ENCODE measurements at places on chromosomes 6 and 20. TPM values are rescaled to one million over a fixed set of nuclear protein-coding genes. Genes with fewer than 3 reads are reported as not detected.

PRL gene
- 0.67 TPM for polyA plus RNA-seq

CEP57L1 gene
- polyA plus RNA-seq = 18.5 TPM

ARMC2 gene
- polyA plus RNA-seq = 5.8 TPM

GJA10 gene
- polyA plus RNA-seq = not detected

ADA gene
- polyA plus RNA-seq = 6.0 TPM

SLC17A4 gene
- not detected for polyA plus RNA-seq

CYP39A1 gene
- 1.5 TPM for polyA plus RNA-seq

ECT2L gene
- 0.17 TPM for polyA plus RNA-seq

MUC22 gene
- polyA plus RNA-seq = not detected

GPX5 gene
- polyA plus RNA-seq = not detected

TMEM244 gene
- not detected for polyA plus RNA-seq

CNPY3 gene
- 29.5 TPM for polyA plus RNA-seq

CGA gene
- polyA plus RNA-seq = 0.54 TPM

PSMB8 gene
- polyA plus RNA-seq = 13.9 TPM

TCEA2 gene
- polyA plus RNA-seq = 49.9 TPM

XKR7 gene
- 0.05 TPM for polyA plus RNA-seq

ZNF322 gene
- polyA plus RNA-seq = 14.8 TPM

PAX1 gene
- polyA plus RNA-seq = 0.97 TPM

TTK gene
- 5.7 TPM for polyA plus RNA-seq

CTSZ gene
- 77.6 TPM for polyA plus RNA-seq

PAK5 gene
- 0.13 TPM for polyA plus RNA-seq

SYNGAP1 gene
- polyA plus RNA-seq = 30.5 TPM

ASIP gene
- polyA plus RNA-seq = 0.68 TPM

ATP9A gene
- polyA plus RNA-seq = 80.0 TPM

KCNK16 gene
- not detected for polyA plus RNA-seq

SOBP gene
- 16.1 TPM for polyA plus RNA-seq

ZBTB22 gene
- polyA plus RNA-seq = 16.3 TPM

RWDD2A gene
- polyA plus RNA-seq = 2.8 TPM

POU5F1 gene
- polyA plus RNA-seq = 0.85 TPM

NDUFAF5 gene
- polyA plus RNA-seq = 20.7 TPM

BPIFB1 gene
- not detected for polyA plus RNA-seq

BPI gene
- 0.52 TPM for polyA plus RNA-seq

DYNLT2 gene
- polyA plus RNA-seq = 2.2 TPM

HSPA1L gene
- 3.7 TPM for polyA plus RNA-seq

ZSCAN23 gene
- polyA plus RNA-seq = 6.7 TPM

ENPP3 gene
- 0.52 TPM for polyA plus RNA-seq

RAMACL gene
- polyA plus RNA-seq = 0.46 TPM

COL19A1 gene
- 9.5 TPM for polyA plus RNA-seq

PABPC1L gene
- 17.6 TPM for polyA plus RNA-seq

DEFB132 gene
- not detected for polyA plus RNA-seq

TRIM31 gene
- polyA plus RNA-seq = not detected

INSM1 gene
- polyA plus RNA-seq = 0.14 TPM

CTAGE9 gene
- not detected for polyA plus RNA-seq

CLPSL2 gene
- polyA plus RNA-seq = not detected

SPEF1 gene
- not detected for polyA plus RNA-seq

FILIP1 gene
- 45.4 TPM for polyA plus RNA-seq

FERMT1 gene
- polyA plus RNA-seq = 0.19 TPM

TREM1 gene
- polyA plus RNA-seq = 0.46 TPM

Measured in hindlimb muscle (tissue), 1 donor.